ENCODE measurements at places on chromosomes 7 and 10.

GRCh38 chr10:63504145-63504881 lies 16.9 kb upstream of the REEP3 start:
- no peak for DNase-seq

DNA sequence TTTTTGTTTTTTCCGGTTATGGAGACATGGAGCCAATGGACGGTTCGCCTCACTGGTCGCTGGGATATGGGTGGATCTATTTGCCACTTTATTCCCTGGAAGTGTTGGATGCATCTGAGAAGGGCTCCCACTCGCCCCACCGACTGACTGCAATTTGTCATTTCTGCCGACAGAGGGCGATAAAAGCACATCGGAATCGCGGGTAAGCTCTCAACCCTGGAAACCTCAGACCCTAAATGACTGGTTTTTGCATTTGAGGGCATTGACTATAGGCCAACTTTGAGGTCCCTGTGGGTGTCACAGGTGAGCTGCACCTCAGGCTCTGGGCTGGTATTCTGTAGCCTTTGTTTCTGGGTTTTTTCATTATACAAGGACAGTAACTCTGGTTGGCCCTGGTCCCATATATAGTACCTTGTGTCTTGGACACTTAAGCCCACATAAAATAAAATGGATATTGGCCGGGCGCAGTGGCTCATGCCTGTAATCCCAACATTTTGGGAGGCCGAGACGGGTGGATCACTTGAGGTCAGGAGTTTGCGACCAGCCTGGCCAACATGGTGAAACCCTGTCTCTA lies 11.9 kb upstream of the OPALIN start:
- DNase-seq = peak; percentile 49

- DNase-seq = no peak
Measured at GRCh38 chr7:8056439-8056838, 87.8 kb downstream of the GLCCI1 start.

GRCh38 chr7:120993553-120994191 lies 5.2 kb downstream of the CPED1 start:
- DNase-seq = no peak

- DNase-seq = no peak
Measured at GRCh38 chr7:159096736-159097581, 47.7 kb downstream of the VIPR2 start.

DNA sequence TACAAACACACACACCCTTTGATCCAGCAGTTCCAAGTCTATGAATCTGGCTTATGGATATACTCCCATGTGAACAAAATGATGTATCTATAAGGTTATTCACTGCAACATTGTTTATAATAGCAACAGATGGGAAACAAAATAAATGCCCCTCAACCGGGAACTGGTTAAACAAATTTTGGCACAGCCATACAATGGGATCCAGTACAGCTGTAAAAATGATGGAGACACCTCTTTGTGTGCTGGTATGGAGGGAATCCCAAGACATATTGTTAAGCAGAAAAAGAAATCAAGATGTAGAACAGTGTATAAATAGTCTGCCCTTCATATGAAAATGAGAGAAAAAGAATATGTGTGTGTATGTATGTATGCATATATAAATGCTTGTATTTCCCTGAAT lies 155.5 kb downstream of the SNX10 start:
- DNase-seq = no peak

GRCh38 chr10:86663576-86664339 lies 4.6 kb upstream of the LDB3 start:
- no peak for DNase-seq

DNA sequence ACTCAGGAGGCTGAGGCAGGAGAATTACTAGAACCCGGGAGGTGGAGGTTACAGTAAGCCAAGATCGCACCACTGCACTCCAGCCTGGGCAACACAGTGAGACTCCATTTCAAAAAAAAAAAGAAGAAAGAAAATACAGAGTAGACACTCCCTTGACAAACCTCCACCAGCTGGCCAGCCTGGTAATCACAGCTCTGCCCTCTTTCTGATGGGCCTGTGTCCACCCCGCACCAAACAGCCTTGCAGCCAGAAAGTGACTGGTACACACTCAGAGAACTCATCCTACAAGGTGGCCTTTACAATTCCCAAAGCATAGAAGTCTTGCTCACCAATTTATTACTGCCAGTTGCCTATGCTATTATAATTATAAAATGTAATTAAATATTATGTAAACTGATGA lies 66.6 kb downstream of the COBL start:
- DNase-seq = no peak

DNA sequence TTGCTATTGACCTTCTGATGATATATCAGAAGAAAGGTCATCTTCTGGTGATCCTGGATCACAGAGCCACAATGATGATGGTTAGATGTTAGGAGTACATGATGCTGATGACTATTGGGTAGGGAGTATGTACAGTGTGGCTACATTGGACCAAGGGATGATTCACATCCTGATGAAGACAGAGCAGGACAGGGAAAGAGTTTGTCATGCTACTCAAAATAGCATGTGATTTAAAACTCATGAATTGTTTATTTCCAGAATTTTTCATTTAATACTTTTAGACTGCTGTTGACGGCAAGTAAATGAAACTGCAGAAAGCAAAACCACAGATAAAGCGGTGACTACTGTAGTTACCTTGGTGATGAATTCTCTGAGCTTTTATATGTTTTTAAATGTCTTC lies 397.3 kb downstream of the PPP1R3A start:
- peak; percentile 45 for DNase-seq

GRCh38 chr7:2553831-2554581 lies 1.3 kb downstream of the BRAT1 start:
- no peak for DNase-seq

- peak; percentile 77 for DNase-seq
Measured at GRCh38 chr7:110835218-110835617, 255.7 kb upstream of the LRRN3 start.

- no peak for DNase-seq
Measured at GRCh38 chr10:109587366-109587765, 335.9 kb downstream of the XPNPEP1 start.
